ENCODE measurements at places on chromosomes 3 and 15.

- no peak for DNase-seq
Measured at GRCh38 chr3:150543128-150543527, 3.2 kb downstream of the SERP1 start.

DNA sequence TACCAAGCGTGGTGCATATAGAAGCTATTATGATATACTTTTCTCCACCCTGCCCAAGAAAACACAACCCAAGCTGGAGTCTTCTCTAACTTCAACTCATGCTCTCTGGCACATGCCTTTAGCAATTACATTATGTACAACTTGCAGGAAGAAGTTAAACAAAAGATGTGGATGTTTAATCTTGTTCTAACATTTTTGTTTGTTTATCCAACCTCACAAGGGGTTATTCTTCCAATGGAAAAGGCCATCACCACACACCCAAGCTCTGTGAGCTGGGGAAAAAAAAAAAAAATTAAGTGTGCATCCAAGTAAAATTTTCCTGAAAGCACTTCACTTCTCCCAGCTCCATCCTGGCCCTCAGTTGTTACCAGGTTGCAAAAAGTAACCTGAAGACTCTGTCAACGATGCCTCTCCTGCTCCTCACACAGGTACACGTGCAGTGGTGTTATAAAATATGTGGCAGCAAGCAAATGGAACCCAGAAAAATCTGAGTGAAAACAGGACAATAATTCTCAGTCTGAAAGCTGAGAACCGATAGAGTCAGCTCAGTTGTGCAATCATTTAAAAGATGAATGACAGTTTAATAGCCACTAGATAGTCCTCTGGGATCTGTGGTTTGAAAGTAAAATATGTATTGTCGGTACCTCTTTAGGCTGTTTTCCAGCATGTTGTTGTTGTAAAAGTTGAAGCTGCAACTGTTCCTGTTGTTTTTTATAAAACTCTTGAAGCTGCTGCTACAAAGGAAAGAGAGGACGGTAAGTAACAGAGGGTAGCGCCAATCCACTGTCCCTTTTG, 531.4 kb downstream of the FOXP1 start:
- DNase-seq: peak; percentile 71

DNA sequence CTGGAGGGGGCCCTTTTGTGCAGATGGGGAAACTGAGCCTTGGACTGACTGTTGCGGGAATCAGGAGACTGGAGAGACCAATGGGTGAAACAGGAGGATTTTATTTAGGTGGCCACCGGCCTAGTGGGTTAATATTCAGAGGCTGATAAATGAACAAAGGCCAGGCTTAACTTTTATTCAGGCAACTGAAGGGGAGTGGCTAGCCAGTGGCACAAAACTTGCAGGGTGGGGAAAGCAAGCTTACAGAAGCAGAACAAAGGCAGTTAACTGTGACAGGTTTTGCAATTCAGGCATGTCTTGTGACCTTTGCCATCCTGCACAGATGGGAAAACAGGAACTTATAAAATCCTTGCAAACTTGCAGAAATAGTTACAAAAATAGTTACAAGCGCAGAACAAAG, 24.9 kb upstream of the ACAD9 start:
- no peak for DNase-seq

DNA sequence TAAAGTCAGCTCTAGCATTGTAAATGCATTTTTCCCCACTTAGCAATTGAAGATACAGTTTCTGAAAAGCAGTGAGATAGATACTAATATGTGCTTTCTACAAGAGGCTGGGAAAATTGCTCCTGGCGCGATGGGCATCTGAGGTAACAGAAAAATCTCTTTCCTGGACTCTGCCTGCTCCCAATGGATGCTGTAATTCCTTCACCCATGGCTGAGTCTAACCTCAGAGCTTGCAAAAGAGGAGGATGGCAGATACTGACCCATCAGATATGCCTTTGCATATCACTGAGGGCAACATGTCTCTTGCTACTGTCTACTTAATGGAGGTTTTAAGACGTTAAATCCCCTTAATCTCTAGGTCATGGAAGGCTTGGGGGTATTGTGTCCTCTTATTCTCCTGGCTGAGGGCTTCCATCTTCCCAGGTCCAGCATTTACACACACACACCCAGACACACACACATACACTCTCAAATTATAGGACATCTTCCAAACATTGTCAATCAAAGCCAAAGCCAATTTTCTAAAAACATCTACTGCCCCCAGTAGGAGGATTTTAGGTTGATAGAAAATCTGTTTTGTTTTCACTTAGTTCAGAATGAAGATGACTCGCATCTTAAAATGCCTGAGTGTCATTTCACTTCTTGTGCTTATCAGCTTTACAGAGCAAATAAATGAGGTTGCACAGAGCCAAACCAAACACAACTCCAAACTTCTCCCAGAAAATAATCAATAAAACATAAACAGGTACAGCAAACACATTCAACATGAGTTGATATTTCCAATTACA, 2.4 kb downstream of the TRPM1 start:
- no peak for DNase-seq

DNA sequence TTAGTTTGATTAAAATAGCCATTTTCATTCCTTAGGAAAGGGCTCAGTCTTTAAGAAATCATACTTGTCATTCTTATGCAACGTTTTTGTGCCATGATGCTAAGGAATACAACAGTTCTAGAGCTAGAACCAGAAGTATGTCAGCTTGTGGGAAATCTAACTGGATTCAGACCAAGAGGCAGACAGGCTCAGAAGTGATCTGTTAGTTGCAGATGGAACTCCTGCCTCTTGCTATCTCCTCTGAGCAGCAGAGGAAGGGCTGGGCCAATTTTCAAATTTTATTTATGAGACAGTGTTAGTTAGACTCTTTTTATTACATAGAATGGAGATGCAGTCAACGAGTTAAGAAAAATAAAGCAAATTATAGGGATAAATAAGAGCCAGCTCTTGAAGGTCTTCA, 48.5 kb upstream of the RYR3 start:
- DNase-seq: no peak

DNA sequence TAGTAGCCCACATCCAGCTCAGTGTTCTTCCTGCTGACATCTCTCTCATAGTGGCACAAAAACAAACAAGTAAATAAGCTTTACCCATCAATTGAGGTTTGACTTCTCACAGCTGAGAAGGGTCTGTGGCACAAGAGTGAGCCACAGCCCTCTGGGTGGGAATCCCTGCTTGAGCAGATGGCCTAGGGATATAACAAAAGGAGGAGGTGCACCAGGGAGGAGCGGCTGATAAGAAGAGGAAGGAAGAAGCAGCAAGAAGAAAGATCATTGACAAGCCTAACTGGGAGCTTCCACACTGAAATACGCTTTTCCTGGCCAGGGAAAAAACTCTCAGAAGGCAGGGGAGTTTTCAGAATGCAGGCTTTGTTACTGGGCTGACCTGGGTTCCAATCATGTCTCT, 279.8 kb downstream of the UACA start:
- no peak for DNase-seq

DNA sequence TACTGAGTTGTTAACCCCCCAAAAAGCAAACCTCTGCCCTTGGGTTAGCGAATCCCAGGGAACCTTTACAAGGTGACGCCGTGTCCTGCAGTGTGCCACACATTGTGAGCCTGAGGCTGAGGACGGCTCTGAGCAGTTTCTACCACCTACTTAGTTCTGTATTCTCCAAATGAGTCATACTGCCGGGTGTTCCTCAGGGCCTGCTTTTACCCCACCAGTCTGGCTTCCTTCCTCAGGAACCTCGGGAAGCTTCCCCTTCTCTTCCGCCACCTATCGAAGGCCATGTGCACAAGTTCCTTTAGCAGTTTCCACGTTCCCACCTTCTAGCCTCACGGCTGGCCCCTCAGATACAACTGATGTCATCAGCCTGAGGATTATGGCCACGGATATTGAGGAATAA, 384.0 kb upstream of the TPM1 start:
- DNase-seq: no peak

DNA sequence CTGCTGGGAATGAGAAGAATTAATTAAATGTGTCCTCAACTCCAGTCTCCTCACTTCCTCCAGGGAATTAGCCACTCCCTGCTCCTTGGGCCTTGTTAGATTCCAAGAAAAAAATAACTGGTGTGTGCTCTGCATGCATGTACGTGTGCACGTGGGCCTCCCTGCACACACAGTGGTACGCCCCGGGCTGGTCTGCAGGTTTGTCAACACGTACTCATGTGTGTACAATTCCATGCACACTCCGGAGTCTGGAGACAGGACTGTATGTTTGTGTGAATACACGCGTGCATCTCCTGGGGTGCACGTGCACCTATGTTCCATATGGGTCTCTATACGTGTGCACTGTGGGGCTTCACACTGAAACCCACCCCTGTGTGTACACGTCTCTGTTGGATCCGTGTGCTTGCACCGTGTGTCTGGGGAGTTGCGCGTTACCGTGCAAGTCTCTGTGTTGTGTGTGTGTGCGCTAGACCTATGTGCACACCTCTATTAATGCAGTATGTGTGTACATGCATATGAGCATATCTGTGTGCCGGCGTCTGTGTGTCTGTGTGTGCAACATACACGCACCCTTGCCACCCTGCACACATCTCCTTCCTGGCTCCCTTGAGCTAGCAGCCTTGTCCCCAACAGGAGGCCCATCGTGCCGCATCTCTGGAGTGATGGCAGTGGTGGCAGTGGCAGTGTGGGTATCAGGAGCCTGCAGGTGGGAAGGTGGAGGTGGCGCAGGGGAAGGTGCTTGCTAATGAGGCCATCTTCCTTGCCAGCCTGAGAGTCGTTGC, 210.1 kb downstream of the TBC1D2B start:
- no peak for DNase-seq

DNA sequence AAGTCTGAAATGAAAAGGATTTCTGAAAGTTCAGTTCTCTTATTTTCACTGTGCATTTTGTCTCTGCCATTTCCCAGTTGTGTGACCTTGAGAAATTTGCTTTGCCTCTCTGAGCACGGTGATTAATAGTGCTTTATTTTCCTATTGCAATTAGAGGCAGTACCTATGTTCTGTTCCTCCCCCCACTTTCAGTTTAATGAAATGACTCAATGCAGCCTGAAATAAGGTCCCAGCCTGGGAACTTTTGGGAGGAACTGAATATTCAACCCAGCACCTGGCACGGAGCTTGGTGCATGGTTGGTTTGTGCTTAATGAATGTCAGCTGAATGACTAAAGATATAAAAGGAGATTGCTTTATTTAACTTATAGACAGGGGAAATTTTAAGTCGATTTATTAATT, 352.6 kb downstream of the PDCD6IP start:
- no peak for DNase-seq

GRCh38 chr15:80567721-80568157, 127.4 kb upstream of the ABHD17C start:
- DNase-seq: peak; percentile 81

- DNase-seq: no peak
Measured at GRCh38 chr3:114406922-114407321, 113.1 kb downstream of the TIGIT start.

- DNase-seq: no peak
Measured at GRCh38 chr3:187079090-187080022, 59.9 kb downstream of the RPL39L start.

DNA sequence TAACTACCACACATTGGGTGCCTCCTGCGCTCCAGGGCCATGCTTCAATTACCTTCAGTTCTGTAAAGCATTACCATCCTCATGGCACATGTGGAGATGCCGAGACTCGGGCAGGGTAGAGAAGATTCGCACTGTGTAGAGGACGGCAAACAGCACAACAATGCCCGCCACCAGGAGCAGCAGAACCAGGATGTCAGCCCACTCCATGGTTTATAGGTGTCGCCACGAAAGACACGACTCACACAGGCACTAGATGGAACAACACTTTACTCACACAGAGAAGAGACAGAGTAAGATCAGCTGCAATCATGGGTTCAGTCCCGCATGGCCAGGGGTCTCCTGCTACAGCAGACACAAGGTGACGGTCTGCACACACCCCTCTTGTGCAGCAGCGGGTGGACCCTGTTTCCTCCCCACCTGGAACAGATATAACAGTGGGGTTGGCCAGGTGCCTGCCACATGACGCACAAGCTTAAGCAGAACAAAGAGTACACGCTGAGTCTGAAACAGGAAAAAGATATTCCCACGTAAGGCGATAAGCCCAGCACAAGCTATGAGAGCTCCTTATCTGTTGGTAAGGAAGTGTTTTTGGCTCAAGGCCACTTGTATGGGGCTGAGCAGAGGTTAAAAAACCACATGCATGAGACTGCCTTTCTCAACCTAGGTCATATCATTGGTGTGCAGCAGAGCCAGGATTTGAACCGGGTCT, 2.5 kb upstream of the TBC1D21 start:
- DNase-seq: peak; percentile 23

GRCh38 chr3:167305340-167305890, 74.7 kb downstream of the ZBBX start:
- no peak for DNase-seq

DNA sequence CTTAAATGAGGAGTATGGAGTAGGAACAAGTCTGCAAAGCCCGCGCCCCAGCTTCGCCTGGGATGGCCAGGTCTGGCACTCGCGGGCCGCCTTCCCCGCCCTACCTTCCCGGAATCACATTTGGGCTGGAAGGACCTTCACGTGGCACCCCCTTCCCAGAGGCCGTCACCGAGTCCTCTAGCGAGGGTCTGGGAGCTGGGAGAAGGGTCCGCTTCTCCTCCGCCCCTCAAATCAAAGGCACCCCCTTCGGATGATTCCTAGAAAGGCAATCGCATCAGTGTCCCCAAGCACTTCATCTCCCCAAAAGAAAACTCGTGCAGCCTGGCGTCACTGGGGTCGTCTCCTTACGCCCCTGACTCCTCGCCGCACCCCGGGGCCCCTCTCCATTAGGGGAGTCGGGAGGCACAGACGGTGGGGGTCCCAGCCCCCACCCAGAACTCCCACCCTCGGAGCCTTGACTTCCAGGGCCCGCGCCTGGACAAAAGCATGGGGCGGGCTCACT, 380 bp downstream of the MYLK start:
- DNase-seq: no peak

DNA sequence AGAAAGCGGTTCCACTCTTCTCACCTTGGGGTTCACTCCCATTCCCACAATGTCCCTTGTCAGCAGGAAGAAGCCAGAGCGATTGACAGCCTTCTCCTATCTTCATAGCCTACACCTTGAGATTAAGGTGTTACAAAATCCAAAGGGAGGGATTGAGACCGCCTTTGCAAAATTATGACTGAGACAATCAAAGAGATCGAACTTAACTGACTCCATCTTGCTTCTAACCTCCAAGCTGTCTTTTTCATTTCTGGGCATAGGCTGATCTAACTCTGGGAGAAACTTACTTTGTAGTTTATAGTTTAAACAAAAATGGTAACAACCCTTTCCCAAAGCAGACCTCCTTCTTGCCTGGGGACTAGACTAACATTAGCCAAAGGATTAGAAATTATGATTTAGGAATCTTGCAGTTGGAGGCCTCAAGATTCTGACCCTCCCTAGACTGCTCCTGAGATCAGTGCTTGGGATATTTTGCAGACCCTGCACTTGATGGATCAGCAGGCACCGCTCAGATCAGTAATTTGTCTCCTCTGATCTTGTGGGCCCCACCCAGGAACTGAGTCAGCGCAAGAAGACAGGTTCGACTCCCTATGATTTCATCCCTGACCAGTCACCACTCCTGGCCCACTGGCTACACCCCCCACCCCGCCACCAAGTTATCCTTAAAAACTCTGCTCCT, 40.0 kb downstream of the PAQR5 start:
- no peak for DNase-seq
